ENCODE measurements at places on chromosomes 1 and 21.

GRCh38 chr1:3657096-3657475, 4.8 kb downstream of the TP73 start:
- no peak for DNase-seq

GRCh38 chr1:207754974-207755700, 3.3 kb downstream of the CD46 start:
- DNase-seq: no peak

GRCh38 chr21:29436143-29436542, 137.4 kb downstream of the BACH1 start:
- no peak for DNase-seq

- no peak for DNase-seq
These were observed 19.7 kb downstream of the BCAR3 start for GRCh38 chr1:93661829-93662474.

DNA sequence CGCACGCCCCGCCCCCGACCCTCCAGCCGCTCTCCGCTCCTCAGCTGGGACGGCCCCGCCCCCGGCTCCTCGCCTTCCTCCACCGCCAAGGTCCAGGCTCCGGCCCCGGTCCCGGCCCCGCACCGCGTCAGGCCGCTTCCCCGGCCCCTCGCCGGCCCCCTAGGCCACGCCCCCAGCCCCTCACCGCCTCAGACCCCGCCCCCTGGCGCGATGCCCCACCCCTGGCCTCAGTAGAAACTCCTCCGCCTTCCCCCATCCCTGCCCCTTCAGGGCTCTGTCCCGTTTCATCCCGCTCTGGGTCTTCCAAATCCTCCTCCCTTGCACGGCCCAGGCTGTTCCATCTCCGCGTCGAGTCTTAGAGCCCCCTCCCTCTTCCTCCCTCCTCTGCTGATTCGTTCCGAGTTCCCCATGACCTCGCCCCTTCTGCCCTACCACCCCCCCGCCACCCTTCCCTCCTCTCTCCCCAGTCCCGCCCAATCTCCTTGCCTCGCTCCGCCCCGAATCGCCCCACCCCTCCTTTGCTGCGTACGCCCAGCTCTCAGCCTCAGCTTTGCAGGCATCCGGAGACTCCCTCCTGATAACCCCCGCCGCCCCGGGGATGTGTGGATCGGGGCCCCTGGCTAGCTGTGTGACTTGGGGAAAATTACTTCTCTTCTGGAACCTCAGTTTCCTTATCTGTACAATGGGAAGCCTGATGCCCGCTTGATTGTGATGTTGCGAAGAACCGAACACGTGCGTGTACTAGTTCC, 448 bp upstream of the ASAP3 start:
- peak; percentile 50 for DNase-seq

GRCh38 chr1:1921459-1921862, 2.4 kb upstream of the TMEM52 start:
- no peak for DNase-seq

DNA sequence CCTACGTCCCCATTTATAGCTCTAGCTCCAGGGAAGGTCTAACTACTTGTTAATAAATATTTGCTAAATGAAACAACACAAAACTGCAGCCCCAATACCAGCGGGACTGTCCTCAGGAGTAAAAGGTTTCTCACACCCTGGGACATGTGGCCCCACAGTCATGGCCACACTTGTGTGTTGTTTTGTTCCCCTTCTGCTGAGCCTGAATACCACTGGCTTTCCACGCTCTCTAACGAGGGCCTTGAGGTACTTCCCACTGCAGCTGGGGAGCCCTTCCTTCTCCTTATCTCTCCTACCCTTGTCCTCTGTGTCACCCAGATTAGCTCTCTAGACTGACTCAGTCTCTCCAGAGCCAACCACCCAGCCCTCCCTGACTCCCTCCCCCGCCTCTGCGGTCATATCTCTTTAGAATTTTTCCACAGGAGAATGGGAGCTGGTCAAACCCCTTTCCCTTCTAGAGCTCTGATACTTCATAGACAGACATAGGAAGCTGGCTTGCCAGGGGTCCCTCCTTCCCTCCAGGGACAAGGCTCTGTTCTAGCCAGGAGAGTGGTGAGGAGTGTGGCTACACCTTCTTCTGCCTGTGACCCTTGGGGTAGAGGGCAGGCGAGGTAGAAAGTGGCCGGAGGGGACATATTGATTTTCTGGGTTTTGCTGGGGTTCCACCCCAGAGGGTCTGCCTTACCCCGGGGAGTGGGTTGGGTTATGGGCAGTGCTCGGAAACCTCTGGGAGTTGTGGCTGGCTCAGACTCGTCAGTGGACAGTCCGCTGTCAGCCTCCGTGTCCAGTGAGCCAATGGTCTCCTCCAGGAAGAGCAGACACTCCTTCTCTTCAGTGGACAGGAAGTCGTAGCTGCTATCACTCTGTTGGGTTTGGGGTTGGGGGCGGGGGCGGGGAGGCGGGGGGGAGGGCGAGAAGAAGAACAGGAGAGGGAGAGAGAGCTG, 8.1 kb downstream of the C1orf116 start:
- no peak for DNase-seq

DNA sequence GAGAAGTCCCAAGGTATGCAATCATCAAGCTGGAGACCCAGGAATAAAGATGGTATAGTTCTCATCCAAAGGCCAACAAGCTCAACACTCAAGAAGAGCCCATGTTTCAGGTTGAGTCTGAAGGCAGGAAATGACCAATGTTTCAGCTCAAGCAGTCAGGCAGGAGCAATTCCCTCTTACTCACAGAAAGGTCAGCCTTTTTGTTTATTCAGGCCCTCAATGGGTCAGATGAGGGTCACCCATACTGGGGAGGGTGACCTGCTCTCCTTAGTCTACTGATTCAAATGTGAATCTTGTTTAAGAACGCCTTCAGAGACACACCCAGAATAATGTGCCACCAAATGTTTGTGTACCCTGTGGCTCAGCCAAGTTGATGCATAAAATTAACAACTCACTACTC, 262.4 kb downstream of the USP25 start:
- no peak for DNase-seq

DNA sequence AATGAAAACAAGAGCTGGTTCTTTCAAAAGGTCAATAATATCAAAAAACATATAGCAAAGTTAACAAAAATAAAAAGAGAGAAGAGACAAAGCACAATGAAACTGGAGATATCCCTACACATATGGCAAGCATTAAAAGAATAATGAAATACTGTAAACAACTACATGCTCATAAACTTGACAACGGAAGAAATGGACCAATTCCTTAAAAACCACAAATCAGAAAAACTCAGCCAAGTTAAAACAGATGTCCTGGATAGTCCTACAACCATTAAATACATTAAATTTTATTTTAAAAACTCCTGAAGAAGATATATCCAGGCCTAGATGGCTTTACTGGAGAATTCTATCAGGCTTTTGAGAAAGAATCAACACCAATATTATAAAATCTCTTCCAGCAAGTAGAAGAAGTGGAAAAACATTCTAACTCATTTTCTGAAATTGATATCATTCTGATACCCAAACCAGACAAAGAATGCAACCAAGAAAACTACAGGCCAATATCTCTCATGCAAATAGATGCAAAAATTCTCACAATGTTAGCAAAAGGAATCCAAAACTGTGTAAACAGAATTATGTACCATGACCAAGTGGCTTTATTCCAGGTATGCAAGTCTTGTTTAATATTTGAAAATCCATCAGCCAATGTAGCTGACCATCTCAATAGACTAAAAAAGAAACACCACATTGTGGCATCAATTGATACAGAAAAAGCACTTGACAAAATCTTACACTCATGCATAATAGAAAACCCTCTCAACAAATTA, 56.1 kb upstream of the LRRC7 start:
- DNase-seq: no peak

GRCh38 chr1:77847621-77848080, 40.8 kb upstream of the NEXN start:
- DNase-seq: no peak

DNA sequence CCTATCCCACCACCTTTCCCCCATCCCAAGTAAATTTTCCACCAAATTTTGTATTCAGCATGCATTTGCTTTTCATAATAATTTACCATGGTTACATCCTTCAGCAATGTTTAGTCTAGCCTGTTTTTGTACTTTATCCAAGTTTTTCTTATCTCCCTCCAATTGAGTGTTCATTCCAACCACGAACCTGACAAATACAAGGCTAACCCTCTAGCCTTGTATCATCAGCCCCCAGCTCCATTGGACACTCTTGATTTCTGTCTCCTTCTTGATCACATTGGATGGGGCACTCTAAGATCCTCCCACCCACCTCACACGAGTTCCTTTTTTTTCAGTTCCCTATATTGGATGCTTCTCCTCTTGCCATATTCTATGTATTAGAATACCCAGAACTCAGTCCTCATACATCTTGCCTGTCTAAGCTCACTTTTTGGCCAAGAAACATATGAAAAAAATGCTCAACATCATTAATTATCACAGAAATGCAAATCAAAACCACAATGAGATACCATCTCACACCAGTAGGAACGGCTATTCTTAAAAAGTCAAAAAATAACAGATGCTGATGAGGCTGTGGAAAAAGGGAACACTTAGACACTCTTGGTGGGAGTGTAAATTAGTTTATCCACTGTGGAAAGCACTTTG, 40.5 kb upstream of the SLC35F3 start:
- no peak for DNase-seq

All from NCI-H1092 (cell line).